ENCODE measurements at places on chromosomes 11 and 22. TPM values are rescaled to one million over a fixed set of nuclear protein-coding genes. Genes with fewer than 3 reads are reported as not detected.

Gene PRR33
- not detected for total RNA-seq

Gene PAMR1
- 3.0 TPM for total RNA-seq

Gene NRXN2
- 11.5 TPM for total RNA-seq

DNA sequence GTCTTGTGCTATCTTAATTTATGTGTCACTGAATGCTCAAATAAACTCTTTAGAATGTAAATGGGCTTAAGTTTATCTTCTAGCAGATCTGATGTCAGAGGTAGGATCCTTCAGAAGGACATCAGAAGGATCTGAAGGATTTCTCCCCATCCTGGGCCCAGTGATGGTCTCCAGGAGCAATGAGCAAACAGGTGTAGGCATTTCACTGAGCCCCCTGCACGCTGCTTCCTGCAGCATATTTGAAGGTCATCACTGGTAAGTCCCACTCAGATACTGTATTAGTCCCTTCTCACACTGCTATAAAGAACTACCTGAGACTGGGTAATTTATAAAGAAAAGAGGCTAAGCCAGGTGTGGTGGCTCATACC is 4.5 kb downstream of the GSTP1 start:
- H3K27ac ChIP-seq = no peak overlapping the region
- H3K4me1 ChIP-seq = peaks cover 11% of the 10 kb centered on the region
- H3K4me3 ChIP-seq = no peak overlapping the region
- peaks cover 28% of the 10 kb centered on the region for H3K36me3 ChIP-seq
- DNase-seq = no peak

DNA sequence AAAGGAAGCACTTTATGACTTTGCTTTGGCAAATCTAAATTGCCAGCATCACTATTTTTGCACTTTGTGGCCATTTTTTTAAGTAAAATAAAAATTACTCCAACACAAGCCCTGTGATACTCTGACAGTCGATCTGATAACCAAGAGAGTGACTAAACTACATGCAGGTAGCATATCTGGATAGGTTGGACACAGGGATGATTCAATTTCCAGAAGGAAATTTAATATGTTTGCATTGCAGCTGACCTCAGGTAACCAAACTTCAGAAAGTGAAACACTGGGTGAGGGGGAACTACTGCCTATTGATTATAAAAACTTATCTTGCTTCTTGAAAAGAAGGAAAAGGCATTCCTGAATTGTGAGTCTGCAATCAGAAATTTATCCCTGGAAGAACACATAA is 13.9 kb downstream of the OR5B3 start:
- H3K36me3 ChIP-seq = no peaks in the 10 kb centered on the region
- no peaks in the 10 kb centered on the region for H3K4me1 ChIP-seq
- H3K27ac ChIP-seq = no peak overlapping the region
- DNase-seq = no peak

DNA sequence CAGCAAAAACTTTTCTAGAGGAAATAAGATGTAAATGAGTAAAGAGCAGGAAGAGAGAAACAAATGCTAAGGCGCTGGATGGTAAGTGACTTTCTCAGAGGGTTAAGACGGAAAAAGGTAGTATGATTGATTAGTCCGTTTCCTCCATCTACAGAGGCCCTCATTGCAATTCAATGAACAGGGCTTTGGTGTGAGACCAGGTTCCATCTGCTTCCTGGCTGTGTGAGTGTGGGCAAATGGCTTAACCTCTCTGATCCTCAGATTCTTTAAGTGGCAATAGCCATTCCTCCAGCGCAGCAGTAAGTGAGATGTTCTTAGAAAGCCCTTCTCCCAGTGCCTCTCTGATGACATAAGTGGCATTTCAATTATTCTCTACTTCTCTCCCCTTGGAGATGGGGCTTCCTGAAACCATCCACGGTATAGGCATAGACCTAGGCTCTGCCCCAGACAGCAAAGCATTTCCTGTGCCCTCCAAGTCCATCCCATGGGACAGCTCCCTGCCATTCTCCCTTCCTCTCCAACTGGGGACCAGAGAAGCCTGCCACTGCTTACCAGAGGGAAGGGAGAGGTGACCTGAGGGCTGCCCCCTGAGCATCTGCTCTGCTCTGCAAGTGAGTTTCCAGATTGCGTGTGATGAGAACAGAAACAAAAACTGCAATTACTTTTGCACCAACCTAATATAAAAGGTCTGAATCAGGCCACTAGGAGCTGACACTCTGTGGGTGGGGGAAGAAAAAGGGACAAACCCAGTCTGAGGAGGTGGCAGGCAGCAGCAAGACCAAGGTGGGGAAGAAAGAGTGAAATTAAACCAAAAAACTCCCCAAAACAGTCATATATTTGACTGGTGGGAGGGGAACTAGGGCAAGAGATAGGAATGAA is 12.7 kb upstream of the CD44 start:
- H3K4me1 ChIP-seq = no peaks in the 10 kb centered on the region
- DNase-seq = no peak
- no peaks in the 10 kb centered on the region for H3K36me3 ChIP-seq
- no peak overlapping the region for H3K4me3 ChIP-seq
- no peak overlapping the region for H3K27ac ChIP-seq

- no peaks in the 10 kb centered on the region for H3K4me1 ChIP-seq
- H3K4me3 ChIP-seq = no peak overlapping the region
- H3K27ac ChIP-seq = no peak overlapping the region
- H3K27me3 ChIP-seq = no peaks in the 10 kb centered on the region
Measured at GRCh38 chr11:106306942-106307341, 229.5 kb downstream of the AASDHPPT start.

GRCh38 chr11:125286486-125286885 is 121.9 kb downstream of the PKNOX2 start:
- peaks cover 11% of the 10 kb centered on the region for H3K4me1 ChIP-seq
- no peaks in the 10 kb centered on the region for H3K27me3 ChIP-seq
- H3K27ac ChIP-seq = no peak overlapping the region
- no peak for DNase-seq

DNA sequence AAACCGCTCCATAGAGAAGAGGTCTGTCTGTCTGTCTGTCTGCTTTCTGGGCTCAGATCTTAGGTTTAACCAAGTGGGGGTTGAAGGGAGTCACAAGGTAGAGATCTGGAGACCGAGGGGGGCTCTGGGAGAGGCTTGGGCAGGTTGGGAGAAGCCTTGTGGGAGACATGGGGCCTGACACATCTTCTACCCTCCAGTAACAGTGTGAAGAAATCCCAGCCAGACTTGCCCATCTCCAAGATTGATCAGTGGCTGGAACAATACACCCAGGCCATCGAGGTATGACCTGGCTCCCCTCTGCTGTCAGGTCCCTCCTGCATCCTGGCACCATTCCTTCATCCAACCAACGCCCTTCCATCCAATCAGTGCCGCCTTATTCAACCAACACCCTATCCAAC is 7.4 kb downstream of the PRR33 start:
- DNase-seq = no peak
- no peaks in the 10 kb centered on the region for H3K4me1 ChIP-seq
- H3K27ac ChIP-seq = no peak overlapping the region
- no peak overlapping the region for H3K4me3 ChIP-seq
- no peaks in the 10 kb centered on the region for H3K36me3 ChIP-seq

DNA sequence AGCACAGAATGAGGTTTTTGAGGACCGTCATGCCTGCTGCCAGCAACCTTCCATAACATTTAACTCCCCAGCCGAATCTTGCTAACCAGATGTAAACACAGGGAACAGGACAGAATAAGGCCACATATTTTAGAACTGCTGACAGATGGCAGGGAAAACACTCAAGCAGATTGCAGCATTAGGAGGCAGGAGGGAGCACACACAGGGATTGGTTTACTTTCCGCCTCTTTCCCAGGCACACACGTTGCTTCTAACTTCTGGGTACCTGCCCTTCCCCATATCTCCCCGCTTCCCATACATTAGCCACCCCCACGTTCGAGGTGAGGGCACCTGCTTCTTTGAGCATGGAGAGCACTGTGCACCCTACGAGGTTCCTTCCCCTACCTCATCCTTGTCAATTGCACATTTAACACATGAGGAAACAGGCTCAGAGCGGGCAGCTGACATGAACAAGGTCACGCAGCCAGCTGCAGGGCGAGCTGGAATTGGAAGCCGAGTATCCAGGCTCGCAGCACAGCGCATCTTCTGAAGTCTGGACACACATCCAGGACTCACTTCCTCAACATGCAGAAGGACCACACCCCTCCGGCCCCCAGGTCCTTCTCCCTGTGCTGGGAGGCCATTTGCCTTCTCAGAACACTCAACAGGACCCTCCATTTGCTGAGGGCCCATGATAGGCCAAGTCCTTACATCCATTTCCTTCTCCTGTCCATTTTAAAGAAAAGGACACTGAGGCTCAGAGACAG is 18.7 kb downstream of the ASPHD2 start:
- H3K4me3 ChIP-seq = no peak overlapping the region
- DNase-seq = no peak
- H3K4me1 ChIP-seq = no peaks in the 10 kb centered on the region
- no peaks in the 10 kb centered on the region for H3K36me3 ChIP-seq

Data from H1 (cell line).